Renal cortex interstitium (tissue), 15 donors: ENCODE measurements at places on chromosomes 16 and 17. TPM values are rescaled to one million over a fixed set of nuclear protein-coding genes. Genes with fewer than 3 reads are reported as not detected.

The SEPTIN12 gene
- not detected for polyA plus RNA-seq

DNA sequence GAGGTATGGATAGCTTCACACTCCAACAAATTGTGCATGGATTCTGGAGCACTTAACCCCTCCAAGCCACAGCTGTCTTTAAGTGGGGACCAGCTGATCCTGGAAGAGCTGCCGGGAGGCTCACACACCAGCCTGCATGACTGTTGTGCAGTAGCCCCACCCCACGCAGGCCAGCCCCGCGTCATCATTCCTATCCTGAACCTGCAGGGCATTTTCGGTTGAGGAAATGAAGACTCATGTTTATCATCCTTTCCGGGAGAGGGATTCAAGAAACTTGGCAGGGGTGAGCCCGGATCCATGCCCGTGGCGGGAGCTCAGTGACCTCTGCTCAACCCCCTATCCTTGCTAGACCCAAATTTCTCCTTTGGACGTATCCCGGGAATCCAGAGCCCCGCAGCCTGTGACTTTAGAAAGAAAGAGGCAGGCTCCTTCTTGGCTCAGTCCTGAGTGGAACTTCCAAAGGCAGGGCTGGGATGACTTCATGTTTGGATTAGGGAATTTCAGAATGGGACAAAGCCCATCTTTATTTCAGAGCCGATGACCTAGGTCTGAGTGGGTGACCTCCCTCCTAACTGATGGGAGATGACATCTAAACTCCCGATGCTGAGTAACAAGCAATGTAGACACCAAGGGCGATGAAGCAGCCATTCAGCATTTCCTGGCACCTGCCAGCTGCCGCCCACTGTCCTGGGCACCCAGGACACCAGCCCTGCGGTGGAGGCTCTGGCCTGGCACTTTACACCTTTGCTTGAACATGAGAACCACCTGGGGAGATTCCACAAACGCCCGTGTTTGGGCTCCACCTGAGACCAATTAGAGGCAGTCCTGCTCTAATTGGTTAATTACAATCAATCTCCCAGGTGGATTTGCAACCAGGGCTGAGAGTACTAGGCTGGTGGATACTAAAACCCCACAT, 43.3 kb upstream of the CMIP start:
- no peak for DNase-seq

- DNase-seq, result no peak
These were observed 72.2 kb downstream of the XPO6 start for GRCh38 chr16:28139530-28139929.

DNA sequence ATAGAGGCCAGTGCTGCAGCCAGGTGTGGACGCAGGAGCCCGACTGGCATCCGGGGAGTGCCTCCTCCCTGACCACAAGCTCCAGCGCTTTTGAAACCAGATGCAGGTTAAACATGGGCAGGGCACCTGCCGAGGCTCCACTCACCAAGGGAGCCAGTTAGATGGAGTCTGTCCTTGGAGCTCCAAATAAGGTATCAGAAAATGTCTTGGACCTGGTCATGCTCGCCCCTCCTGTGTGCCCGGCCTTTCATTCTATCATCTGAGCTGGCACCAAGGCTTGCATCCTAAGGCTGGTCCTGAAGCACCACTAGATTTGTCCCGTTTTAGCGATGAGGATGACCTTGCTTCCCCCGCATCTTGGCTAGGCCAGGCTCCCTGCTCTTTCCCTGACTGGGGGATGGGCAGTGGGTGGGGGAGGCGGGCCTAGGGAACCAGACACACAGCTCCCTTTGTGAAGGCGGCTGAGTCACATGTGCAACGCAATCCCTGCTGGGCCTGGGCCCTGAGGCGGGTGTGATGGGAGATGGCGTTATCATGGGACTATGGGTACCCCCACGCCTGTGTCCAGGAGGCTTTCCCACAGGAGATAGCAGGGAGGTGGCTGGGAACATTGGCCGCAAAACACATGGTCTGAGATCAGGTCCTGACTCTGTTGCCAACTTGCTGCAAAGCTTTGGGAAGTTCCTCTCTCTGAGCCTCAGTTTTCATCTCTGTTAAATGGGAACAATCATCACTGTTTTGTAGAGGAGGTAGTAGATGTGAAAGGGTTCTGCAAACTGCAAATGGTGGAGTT, 5.0 kb upstream of the ADGRG1 start:
- no peak for DNase-seq

- no peak for DNase-seq
These were observed 3.3 kb upstream of the HELZ start for GRCh38 chr17:67248291-67248690.

The HAS3 gene
- 2.9 TPM for polyA plus RNA-seq

- DNase-seq, result no peak
These were observed 5.9 kb upstream of the WDR81 start for GRCh38 chr17:1718362-1719165.
